GM23248 (cell line): ENCODE measurements at places on chromosomes 16 and 17. TPM values are rescaled to one million over a fixed set of nuclear protein-coding genes. Genes with fewer than 3 reads are reported as not detected.

DNA sequence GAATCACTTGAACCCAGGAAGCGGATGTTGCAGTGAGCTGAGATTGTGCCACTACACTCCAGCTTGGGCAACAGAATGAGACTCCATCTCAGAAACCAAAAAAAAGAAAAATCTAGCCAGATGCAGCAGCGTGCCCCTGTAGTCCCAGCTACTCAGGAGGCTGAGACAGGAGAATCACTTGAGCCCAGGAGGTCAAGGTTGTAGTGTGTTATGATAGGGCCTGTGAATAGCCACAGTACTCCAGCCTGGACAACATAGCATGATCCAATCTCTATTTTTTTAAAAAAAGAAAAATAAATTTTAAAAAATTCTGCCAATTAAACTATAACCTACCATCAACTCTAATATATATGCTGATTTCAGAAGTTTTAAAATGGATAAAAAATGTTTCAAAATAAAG is 15.8 kb downstream of the PHLPP2 start:
- H3K27ac ChIP-seq, result peak overlapping the region; percentile 36
- H3K27me3 ChIP-seq, result no peaks in the 10 kb centered on the region
- peaks cover 35% of the 10 kb centered on the region for H3K4me1 ChIP-seq
- DNase-seq, result peak; percentile 2
- no peak overlapping the region for H3K4me3 ChIP-seq
- H3K36me3 ChIP-seq, result peaks cover 13% of the 10 kb centered on the region; the same call in 1 of the 2 replicates

- DNase-seq, result no peak
- no peak overlapping the region for H3K27ac ChIP-seq
- H3K4me3 ChIP-seq, result no peak overlapping the region
- no peaks in the 10 kb centered on the region for H3K36me3 ChIP-seq
Measured at GRCh38 chr16:53356478-53357207, 77.6 kb upstream of the RBL2 start.

- H3K27ac ChIP-seq, result no peak overlapping the region
- peak overlapping the region; percentile 85 for H3K4me3 ChIP-seq
- no peaks in the 10 kb centered on the region for H3K27me3 ChIP-seq
- no peaks in the 10 kb centered on the region for H3K36me3 ChIP-seq
Measured at GRCh38 chr17:80221351-80222105, 1.3 kb downstream of the SLC26A11 start.

- no peak overlapping the region for H3K4me3 ChIP-seq
- peaks cover 10% of the 10 kb centered on the region for H3K4me1 ChIP-seq
- H3K27ac ChIP-seq, result peak overlapping the region; percentile 14; the same call in 1 of the 2 replicates
- DNase-seq, result peak; percentile 87
- no peaks in the 10 kb centered on the region; the same call in 1 of the 2 replicates for H3K36me3 ChIP-seq
Measured at GRCh38 chr17:18968945-18969887, 17.3 kb downstream of the SLC5A10 start.

- H3K36me3 ChIP-seq, result peaks cover 49% of the 10 kb centered on the region
- no peak overlapping the region for H3K4me3 ChIP-seq
- peaks cover 15% of the 10 kb centered on the region for H3K4me1 ChIP-seq
Measured at GRCh38 chr17:35607239-35607847, 20.2 kb downstream of the AP2B1 start.

- H3K27me3 ChIP-seq, result no peaks in the 10 kb centered on the region
- peak; percentile 53 for DNase-seq
- H3K4me1 ChIP-seq, result no peaks in the 10 kb centered on the region
- H3K4me3 ChIP-seq, result no peak overlapping the region; the same call in 1 of the 2 replicates
- H3K27ac ChIP-seq, result no peak overlapping the region
Measured at GRCh38 chr17:44354582-44355561, 8.8 kb downstream of the FAM171A2 start.

GRCh38 chr16:21619765-21620425 is 20.5 kb downstream of the METTL9 start:
- H3K36me3 ChIP-seq, result peaks cover 21% of the 10 kb centered on the region
- H3K4me3 ChIP-seq, result no peak overlapping the region
- peaks cover 7% of the 10 kb centered on the region for H3K4me1 ChIP-seq
- no peak for DNase-seq
- no peaks in the 10 kb centered on the region for H3K27me3 ChIP-seq
- H3K27ac ChIP-seq, result 0 out of 2 replicates have a peak overlapping the region, but pooled peaks have one; percentile 17

- H3K36me3 ChIP-seq, result no peaks in the 10 kb centered on the region
- H3K27me3 ChIP-seq, result no peaks in the 10 kb centered on the region
- no peak overlapping the region for H3K27ac ChIP-seq
Measured at GRCh38 chr16:20241321-20241720, 86.0 kb downstream of the GP2 start.

GRCh38 chr17:40340880-40341807 is 23.4 kb downstream of the GJD3 start:
- DNase-seq, result peak; percentile 92
- peak overlapping the region; percentile 84 for H3K4me3 ChIP-seq
- no peaks in the 10 kb centered on the region for H3K36me3 ChIP-seq
- H3K27me3 ChIP-seq, result no peaks in the 10 kb centered on the region

GRCh38 chr16:7324321-7324720 is 8.3 kb upstream of the RBFOX1 start:
- no peaks in the 10 kb centered on the region for H3K27me3 ChIP-seq
- H3K4me3 ChIP-seq, result no peak overlapping the region
- no peak for DNase-seq
- no peaks in the 10 kb centered on the region for H3K4me1 ChIP-seq

DNA sequence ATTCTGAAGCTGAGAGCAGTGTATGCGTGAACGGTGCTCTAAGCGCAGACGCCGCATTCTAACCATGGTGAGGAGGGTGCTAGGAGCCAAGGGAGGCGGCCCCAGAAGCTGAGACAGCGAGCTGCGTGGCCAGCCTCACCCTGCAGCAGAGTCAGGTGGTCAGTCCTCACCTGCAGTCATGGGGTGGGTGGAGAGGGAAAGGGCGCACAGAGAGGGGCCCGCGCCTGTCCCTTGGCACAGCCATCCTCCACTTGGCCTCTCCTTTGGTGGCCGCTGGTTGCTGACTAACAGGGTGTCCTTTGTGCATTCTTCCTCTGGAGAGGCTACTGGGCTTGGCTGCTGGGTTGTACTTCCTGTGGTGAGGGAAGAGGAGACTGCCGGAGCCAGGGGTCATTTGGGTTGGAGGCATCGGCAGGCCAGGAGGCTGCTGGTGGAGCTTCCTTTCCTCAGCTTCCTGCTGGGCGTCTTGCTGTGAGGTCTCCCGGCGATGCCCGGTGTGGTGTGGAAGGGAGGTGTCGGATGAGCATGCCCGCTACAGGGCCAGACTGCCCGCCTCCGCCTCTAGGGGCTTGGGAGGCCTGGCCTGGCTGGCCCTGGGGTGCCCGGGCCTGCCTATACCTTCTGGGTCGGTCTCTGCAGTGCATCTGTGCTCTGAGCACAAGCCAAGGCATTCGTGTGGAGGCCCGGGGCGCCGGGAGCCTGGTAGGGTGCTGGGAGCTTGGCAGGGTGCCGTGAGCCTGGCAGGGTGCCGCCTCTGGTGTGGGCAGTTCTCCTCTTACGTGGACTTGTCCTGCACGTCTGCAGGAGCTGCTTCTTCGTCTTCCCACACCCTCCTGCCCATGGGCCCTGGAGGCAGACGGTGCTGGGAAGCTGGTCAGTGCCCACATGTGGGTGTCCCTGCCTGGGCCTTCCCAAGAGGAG is 17.4 kb downstream of the RNF213 start:
- DNase-seq, result no peak
- H3K27ac ChIP-seq, result no peak overlapping the region
- no peak overlapping the region for H3K4me3 ChIP-seq
- H3K36me3 ChIP-seq, result no peaks in the 10 kb centered on the region; the same call in 1 of the 2 replicates
- no peaks in the 10 kb centered on the region for H3K27me3 ChIP-seq

DNA sequence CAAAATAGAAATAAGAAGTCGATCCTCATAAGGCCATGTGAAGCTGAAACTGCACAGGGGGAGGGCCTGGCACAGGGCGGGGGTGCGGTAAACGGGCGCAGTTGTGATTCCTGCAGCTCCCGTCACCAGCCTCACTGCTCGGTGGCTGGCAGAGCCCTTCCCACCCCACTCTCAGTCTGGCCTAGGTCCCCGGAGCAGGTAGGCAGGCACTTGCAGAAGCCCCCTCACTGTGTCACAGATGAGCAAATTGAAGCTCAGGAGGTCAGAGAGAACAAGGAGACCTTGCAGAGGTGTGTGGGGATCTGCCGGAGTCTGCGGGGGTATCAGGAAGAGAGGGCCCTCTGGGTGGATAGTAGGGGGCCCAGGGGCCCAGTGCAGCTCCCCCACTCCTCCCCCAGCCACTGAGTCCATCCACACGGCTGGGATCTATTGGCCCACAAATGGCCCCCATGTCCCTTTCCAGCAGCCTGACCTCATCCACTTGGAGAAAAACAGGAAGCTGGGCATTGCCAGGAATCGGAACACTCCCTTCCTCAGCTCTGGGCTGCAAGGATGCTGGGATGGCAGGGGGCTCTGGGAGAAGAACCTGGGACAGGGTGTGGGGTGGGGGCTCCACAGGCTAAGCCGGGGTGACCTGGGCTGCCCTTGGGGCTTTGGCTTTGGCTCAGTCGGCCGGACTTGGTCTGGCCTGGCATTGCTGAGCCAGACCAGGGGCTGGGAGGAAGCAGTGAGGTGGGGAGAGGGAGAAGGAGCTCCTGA is 21.4 kb upstream of the MAP3K14 start:
- no peak overlapping the region for H3K27ac ChIP-seq
- H3K27me3 ChIP-seq, result no peaks in the 10 kb centered on the region
- peaks cover 27% of the 10 kb centered on the region for H3K4me1 ChIP-seq
- no peaks in the 10 kb centered on the region for H3K36me3 ChIP-seq
- no peak for DNase-seq

DNA sequence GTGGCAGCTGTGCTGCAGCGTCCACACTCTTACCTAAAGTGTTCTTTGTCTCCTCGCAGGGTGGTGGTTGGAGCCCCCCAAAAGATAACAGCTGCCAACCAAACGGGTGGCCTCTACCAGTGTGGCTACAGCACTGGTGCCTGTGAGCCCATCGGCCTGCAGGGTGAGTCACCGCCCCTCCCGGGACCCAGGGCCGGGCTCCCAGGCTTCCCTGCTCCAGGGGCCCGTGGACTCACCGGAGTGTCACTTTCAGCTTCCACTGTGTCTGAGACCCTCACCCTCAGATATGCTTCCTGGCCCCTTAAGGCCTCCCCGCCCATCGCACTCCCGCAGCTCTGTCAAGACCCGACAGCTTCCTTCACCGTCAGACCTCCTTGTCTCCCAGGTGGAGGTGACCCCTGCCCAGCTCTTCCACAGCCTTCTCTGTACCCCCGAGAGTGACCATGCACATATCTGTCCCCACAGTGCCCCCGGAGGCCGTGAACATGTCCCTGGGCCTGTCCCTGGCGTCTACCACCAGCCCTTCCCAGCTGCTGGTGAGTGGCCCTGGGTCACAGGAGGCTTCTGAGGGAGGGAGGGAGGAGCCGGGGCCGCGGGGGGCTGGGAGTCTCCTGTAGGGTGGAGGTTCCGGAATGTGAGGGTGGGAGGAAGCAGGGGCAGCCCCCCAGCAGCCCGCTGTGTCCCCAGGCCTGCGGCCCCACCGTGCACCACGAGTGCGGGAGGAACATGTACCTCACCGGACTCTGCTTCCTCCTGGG is 1.8 kb downstream of the ITGAX start:
- H3K27ac ChIP-seq, result no peak overlapping the region
- no peaks in the 10 kb centered on the region for H3K4me1 ChIP-seq
- no peaks in the 10 kb centered on the region for H3K36me3 ChIP-seq
- no peak for DNase-seq
- H3K4me3 ChIP-seq, result no peak overlapping the region

GRCh38 chr17:79183293-79184158 is 108.9 kb downstream of the ENGASE start:
- H3K27ac ChIP-seq, result no peak overlapping the region
- DNase-seq, result peak; percentile 34
- peaks cover 57% of the 10 kb centered on the region for H3K27me3 ChIP-seq
- no peaks in the 10 kb centered on the region for H3K36me3 ChIP-seq

DNA sequence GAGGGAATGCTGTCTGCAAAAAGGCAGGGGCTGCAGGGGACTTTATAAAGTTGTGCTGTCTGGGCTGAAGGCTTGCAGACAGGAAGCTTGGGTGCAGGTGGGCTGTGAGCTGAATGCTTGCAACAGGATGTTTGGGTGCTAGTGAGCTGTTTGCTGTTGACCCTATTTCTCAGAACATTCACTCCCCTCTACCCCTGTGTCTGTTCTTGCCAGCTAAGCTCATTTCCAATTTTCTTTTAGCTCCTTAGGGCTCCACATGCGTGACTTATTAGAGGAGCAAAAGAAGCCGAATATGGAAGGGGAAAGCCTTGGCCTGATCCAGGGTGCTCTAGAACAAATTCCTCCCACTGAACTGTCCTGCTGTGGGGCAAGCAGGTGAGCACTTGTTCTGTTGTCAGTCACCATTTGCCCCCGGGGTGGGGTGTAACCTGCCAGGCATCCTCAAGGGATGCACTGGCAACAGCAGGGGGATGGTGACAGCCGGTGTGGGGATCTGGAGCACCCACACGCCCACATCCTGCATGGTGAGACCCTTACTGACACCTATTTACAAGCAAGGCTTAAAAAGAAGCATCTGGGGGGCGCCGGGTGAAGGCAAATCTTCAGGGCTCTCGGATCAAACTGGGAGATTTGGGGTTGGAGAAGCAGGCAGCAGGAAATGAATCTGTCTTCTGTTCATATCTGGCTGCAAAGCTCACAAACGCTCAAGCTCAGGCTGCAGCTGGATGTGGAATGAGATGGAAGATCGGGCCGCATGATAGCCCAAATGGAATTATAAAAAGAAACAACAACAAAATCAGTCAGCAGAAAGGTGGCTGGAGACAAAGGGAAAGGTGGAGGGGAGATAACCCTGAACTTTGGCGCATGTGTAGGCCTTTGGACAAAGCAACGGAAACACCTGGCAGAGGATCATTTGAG is 21.1 kb upstream of the NUP93 start:
- no peaks in the 10 kb centered on the region for H3K4me1 ChIP-seq
- no peak overlapping the region for H3K4me3 ChIP-seq
- H3K27me3 ChIP-seq, result no peaks in the 10 kb centered on the region
- H3K27ac ChIP-seq, result no peak overlapping the region
- DNase-seq, result no peak

DNA sequence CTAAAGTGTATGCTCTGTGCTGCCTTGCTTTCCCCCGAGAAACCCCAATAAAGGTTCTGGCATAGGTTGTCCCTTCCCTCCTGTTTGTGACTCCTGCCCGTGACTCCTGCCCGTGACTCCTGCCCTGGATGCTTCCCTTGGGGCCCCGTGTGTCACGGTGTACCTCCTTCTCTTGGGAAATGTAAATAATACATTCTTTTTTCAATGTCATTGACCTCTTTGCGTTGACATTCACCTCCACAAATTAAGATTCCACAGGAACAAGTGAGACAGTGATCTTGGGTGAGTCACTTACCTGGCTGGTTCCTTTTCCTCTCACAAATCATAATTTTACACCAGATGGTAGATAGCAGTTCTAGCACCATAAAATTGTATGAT is 632 bp downstream of the CCL15 start:
- H3K36me3 ChIP-seq, result no peaks in the 10 kb centered on the region
- no peak for DNase-seq
- no peaks in the 10 kb centered on the region for H3K4me1 ChIP-seq

CDH1 gene
- not detected in 2 replicates for total RNA-seq

CCL11 gene
- not detected in 2 replicates for total RNA-seq

FBXW10B gene
- not detected in 2 replicates for total RNA-seq

SLC6A4 gene
- total RNA-seq, result not detected in 2 replicates

GNG13 gene
- total RNA-seq, result not detected in 2 replicates

TP53TG3C gene
- total RNA-seq, result not detected in 2 replicates

HOXB6 gene
- total RNA-seq, result 3.8 and 7.5 TPM in 2 replicates

CMC2 gene
- total RNA-seq, result 49.4 and 64.4 TPM in 2 replicates

CRHR1 gene
- total RNA-seq, result not detected in 2 replicates

SGCA gene
- total RNA-seq, result 1.6 TPM in 1 of 2 replicates, not detected in the other
